AG08396 (cell line): ENCODE measurements at places on chromosomes 4 and X.

DNA sequence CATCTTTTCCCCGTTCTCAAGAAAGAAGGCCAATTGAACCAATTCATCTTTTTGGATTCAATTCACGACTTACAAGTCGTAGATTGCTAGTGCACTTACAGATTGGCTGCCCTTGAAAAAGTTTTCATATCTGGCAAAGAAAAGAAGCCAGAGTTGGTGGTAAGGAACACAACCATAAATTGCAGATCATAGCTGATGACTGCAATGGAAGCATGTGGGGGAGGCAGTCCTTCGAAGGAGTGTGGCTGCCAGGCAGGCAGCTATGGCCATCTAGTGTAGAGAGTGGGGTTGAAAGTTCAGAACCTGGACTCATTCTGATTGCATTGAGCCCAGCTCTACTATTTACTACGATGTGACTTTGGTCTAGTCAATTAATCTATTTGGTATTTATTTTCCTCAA is 4.5 kb downstream of the GPM6A start:
- DNase-seq: no peak

DNA sequence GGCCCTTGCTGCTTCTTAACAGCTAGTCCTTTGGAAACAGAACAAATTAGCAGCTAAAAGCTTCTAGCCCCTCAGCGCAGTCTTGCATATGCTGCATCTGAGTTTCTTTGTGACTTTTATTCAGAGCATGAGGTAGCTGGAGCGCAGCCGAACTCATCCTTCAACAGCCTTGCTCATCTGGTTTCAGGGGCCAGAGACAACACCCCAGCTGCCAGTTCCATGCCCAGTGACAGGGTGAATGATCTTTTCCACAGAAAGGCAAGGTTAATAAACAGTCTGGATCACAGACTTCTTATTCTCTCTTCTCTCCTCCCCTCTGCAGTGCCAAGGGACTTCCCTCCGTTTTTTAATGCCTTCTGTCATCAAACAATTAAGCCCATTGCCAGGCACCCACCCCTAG is 216.6 kb upstream of the INTU start:
- DNase-seq: no peak

DNA sequence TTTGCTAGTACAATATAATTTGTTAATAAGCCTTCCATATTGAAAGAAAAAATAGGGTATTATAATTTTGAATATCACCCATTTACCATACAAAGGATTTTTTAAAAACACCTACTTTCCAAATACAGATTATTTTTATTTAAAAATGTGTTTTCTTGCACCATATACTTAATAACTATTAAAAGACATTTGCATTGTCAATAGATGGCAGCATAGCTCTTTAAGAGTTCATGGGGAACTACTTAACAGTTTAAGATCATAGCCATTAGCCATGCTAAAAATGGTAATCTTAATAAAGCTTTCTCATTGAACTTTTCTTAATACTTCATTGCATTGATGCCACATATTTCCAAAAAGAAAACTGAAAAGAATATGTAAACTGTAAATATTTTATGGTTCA is 1995.9 kb downstream of the C4orf33 start:
- peak; percentile 1 for DNase-seq

DNA sequence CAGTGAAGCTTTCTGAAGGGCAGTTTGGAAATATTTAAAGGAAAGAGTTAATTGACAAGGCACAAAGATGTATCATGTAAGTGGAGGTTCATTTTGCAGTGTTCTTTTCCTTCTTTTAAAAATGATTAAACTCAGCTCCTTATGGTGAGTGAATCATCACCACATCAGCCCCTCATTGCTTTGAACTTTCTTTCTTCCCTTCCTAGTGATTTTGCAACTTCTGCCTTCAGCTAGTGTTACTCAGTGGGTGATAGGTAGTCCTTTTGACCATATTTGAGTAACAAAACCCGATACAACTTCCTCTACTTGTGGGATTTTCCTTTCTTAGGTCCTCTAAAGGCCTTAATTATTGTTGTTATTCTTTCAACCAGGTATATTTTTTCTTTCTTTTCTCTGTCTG is 8.2 kb downstream of the ZCCHC4 start:
- DNase-seq: peak; percentile 61

DNA sequence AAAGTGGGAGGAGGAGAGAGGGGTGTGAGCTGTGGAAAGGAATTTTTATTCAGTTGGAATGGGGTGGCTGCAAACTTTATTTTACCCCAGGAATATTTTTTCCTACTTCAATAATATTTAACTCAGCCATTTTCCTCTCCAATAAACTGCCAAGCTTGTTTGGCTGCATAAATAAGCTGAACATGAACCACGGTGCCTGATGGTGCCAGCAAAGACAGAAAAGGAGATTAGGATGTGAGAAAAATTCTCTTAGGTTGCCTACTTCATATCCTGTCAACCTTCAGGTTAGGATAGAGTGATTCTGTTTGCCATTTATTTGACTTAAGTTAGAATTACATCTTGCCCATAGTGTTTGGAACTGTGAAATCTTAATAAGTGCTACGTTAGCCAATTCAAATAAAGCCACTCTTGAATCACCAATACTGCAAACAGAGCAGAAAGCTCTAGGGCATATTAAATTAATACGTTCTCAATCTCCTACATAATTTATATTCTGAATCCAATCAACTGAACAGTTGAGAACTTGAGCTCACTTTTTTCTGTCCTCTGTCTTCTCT is 195.1 kb downstream of the ARHGAP24 start:
- no peak for DNase-seq

GRCh38 chrX:153200462-153200861 is 21.4 kb downstream of the MAGEA1 start:
- DNase-seq: no peak

DNA sequence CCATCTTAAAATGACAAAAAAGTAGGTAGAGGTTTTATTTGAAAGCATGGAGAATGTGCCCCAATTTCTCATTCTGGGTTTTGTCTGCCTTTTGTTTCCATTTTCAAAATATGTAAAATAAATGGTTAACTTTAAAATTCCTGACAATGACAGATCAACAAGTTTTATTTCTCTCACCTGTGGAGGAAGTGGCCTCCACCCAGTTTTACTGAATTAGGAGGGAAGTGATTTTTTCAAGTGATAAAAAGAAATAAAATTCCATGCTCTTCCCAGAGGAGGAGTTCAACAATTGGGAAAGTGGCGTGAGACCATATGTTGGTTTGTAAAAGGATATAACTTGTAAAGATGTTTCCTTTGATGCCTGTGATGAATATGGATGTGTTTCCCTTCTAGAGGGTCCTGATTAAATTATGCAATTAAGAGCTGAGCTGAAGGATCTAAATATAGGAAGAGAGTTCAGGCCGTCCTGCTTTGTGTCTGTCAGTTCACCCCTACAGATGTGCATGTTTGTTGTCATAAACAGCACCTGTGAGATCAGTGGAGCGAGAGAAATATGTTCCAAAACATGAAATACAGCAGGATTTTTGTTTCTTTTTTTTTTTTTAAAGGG is 19.5 kb downstream of the SMAD1 start:
- no peak for DNase-seq

DNA sequence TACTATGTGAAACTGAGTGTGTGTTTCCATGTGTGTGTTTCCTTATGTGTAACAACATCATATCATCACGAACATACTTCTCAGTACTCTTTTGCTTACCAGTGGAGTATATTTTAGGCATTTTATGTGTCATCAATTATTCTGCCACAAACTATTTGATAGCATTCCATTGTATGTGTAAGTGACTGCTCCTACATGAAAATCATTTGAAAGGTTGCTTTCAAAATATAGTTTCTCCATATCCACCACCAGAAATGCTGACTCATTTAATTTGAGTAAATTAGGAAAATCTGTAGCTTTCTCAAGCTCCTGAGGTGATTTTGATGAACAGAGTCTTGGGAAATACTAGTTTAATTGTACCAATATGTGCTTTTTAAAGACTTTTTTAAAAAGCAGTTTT is 376.2 kb downstream of the PCDH18 start:
- DNase-seq: peak; percentile 41

DNA sequence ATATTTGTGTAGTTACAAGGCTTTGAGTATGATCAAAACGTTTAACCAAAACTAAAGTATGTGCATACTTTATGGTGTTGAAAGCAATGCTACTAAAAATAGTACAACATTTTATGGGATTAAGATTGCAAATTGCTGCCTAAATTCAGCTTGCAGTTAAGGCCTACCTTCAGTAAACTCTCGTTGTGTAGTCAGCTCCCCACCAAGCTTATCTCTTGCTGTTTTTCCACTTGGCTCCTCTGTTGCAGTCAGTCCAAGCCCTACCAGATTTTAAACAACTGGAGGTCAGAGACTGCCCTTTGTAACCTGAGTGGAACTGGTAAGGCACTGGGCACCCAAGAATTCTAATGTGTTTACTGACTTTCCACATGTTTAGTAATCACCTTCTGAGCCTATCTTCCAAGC is 25.7 kb downstream of the AFF1 start:
- no peak for DNase-seq

DNA sequence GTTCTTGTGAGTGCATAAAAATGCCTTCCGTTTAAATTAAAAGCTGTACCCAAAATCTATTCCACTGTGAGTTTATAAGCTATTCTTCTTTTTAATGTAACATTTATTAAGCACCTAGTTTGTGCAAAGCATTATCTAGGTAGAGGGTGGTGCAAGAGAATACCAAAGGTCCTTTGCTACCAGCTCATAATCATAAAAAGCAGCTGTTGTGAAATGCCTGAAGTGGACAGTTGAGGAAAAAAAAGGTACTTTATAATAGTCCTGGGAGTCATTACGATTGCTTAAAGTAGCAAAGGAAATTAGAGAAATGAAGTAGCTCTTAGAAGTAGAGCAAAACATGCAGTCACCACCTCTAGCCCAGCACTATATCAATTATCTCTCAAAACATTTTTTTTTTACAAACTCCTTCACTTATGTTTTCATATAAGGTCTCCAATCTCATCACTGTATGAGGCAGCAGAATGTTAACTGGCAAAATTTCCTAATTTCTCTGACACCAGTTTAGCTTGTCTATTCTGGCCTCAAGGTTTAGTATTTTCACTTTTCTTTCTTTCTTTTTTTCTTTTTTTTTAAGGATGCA is 2.1 kb downstream of the MBNL3 start:
- DNase-seq: no peak

GRCh38 chrX:40887476-40887875 is 152.1 kb upstream of the MED14 start:
- no peak for DNase-seq

DNA sequence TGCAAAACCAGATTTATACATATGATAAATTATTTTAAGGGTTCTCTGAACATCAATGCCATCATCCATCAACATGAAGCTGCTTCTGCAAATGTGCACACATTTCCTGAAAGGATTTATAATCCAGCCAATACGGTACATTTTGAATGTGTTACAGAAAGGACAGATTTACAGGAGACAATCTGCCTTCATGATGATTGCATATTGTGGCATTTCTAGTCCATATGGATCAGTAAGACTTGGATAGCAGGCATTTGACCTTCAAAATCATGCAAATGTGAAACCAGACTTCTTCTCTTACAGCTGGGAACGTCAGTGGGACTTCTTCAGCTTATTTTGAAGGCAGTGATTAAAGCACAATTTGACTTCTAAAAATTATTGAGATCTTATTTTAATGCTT is 217.3 kb upstream of the GK2 start:
- no peak for DNase-seq

- DNase-seq: no peak
Observed at GRCh38 chrX:15858051-15858450, 3.4 kb upstream of the AP1S2 start.

DNA sequence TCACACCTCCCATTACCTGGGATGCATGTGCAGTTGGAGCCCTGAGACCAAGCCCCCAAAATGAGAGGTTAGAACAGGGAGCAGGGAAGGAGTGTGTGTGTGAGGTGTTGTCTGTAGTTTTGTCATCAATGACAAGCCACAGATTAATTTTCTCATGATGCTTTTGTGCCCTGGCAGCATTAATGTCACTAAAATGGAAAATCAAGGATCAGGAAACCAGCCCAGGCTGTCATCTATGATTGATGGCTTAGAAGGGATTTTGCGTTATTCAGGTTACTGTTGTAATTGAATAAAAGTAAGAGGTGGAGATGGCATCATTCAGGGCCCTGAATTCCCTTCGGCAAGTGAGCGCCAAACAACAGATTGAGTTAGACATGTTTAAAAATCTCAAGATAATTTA is 130.5 kb upstream of the C1QTNF7 start:
- DNase-seq: no peak

GRCh38 chr4:5996641-5997040 is 21.6 kb downstream of the C4orf50 start:
- no peak for DNase-seq

DNA sequence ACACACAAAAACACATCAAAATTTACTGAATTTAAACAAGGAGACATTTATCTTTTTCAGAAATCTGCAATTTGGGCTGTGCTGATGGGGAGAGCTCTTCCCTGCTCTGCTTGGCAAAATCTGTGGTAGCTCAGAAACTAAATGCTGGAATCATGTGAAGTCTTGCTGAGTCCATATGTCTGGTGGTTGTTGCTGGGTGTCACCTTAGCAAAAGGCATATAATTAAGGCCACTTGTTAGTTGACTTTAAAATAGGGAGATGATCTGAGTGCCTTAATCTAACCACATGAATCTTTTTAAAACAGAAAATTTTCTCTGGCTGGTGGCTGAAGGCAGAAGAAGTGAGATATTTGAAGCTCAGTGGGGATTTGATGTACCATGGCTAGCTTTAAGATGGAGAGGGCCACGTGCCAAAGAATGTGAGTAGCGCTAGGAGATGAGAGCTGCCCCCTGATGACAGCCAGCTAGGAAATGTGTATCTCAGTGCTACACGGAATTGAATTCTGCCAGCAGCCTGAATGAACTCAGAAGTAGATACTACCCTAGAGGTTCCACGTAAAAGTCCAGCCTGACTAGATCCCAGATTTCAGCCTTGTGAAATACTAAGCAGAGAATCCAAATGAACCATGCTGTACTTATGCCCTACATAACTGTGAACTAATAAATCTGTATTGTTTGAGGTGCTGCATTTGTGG is 7.6 kb upstream of the GUF1 start:
- DNase-seq: no peak

DNA sequence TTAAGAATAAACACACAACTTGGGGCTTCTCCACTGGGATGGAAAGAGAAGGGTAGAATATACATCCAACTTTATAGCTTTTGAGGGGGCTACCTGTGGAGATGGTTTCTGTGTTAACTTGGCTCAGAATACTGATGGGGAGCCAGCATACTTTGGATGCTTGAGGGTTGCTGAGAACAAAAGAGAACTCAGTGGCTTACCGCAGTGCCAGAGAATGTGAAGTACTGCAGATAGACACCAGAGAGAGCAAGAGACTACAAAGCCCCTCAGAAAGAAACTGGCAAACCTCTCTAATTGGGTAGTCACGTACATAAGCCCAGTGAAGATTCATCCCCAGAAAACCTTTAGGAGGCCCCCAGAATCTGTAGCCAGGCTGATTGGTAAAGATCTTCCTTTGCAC is 214.4 kb downstream of the DCHS2 start:
- DNase-seq: no peak

- DNase-seq: no peak
Observed at GRCh38 chrX:108178143-108178498, 86.5 kb downstream of the ATG4A start.

- no peak for DNase-seq
Observed at GRCh38 chr4:6984612-6985425, 58.4 kb upstream of the TADA2B start.
